ENCODE measurements at places on chromosomes 6 and 20.

- no peak for DNase-seq
Observed at GRCh38 chr6:39100358-39100757, 14.6 kb downstream of the SAYSD1 start.

- no peak for DNase-seq
Observed at GRCh38 chr6:30077218-30077617, 1.6 kb upstream of the RNF39 start.

- no peak for DNase-seq
Observed at GRCh38 chr6:45480752-45481415, 103.2 kb upstream of the SUPT3H start.

GRCh38 chr6:37866590-37867507 lies 47.3 kb downstream of the ZFAND3 start:
- no peak for DNase-seq

DNA sequence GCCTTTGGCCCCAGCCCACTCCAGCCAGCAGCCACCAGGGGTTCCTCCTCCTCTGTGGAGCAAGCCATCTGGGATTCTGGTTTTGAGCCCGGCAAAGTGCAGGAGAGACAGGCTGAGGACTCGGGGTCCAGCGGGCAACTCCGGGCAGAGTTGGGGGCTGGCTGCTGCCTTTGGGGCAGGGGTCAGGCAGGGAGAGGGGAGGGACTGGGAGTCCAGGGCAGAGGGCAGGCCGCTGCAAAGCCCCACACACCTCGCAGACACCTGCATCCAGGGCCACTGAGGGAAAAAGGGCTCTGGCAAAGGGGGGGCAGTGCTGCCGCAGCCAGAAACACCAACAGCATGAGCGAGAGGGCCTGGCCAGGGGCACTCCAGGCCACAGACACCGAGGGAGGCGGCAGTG lies 8.8 kb downstream of the BIRC7 start:
- DNase-seq: no peak

DNA sequence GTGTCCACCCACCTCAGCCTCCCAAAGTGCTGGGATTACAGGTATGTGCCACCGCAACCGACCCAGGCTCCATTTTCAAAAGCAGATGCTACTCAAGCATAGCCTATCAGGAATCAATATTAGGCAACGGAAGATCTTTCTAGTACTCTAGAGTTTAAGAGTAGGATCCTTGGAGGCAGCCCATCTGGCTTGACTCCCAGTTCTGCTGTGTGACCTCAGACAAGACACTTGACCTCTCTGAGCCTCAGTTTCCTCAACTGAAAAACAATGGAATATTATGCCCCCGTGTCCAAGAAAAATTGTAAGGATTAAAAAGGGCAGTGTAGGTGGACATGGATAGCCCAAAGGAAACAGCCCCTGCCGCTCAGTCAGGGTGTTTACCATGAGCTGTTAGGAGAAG lies 14.5 kb downstream of the ADA start:
- no peak for DNase-seq

DNA sequence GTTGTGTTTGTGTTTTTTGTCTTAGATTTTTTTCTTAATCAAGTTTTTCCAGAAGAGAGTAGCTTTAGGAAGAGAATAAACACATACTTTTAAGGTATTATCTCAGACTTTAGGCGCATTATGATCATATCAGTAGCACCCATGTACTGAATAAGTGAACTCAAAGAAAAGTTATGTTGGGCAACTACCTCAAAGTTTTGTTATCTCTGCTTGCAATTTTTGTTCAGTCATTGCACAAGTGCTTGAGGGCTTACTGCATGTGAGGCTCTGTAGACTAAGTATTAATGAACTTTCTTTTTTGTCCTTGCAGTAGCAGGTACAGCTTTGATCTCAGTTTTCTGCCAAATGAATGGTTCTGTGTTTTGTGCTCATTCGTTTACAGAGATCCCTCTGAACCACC lies 189.0 kb downstream of the SLC16A10 start:
- no peak for DNase-seq

DNA sequence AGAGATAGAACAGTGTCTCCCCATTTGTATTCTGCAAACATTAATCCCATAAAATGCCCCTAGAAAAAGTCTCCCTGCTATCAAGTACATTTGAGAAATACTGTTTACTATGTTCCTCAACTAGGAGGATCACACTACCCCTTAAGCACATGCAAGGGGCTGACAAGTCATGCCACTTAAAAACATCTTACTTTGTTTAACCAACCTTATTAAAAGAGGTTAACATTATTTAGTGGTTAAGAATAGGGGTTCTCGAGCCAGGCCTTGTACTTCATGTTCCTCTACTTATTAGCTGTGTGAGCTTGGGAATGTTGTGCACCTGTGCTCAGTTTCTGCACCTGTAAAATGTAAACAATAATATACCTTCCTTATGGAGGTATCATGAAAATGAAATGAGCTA lies 113.7 kb downstream of the UBE3D start:
- no peak for DNase-seq

GRCh38 chr20:60036746-60037499 lies 78.7 kb downstream of the CDH26 start:
- DNase-seq: no peak

DNA sequence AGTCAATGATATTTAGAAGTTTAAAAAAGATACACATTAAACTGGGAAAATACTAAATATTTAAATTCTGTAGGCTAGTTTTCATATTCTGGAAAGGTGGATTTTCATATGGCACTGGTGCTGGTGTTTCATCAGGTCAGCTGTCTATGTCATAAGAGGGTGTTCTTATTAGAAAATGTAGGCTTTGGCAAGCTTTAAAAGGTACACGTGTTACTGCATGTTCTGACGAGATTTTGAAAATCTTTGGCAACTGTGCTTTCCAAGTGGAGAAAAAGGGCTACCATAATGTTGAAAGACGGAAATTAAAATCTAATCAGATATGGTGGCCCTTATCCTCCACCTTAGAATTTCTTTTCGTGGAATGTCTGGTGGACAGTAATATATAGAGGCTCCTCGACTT lies 30.0 kb downstream of the SLC22A3 start:
- DNase-seq: no peak

DNA sequence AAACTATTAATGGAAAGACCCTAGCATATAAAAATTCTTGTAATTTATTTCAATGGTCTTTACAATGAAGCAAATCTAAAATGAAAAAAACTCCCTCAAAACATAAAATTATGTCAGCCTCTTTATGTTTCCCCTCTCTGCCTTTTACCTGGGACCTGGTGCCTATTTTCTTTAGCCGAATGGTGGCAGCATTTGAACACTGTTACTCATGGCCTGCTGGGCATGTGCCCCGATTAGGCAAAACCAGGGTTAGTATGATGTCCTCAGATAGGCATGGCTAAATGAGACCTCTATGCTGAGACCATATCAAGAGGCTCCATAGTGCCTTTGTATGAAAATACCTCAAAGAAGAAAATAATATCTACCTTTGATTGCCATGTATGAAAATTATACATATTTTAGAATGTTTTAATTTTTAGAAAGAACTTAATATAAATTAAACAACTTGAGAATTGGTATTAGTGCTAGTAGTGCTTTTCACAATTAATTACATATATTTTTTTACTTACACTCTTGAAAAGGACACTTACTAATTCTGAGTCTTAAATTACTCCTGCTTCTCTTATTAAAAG lies 22.5 kb upstream of the C6orf58 start:
- no peak for DNase-seq

DNA sequence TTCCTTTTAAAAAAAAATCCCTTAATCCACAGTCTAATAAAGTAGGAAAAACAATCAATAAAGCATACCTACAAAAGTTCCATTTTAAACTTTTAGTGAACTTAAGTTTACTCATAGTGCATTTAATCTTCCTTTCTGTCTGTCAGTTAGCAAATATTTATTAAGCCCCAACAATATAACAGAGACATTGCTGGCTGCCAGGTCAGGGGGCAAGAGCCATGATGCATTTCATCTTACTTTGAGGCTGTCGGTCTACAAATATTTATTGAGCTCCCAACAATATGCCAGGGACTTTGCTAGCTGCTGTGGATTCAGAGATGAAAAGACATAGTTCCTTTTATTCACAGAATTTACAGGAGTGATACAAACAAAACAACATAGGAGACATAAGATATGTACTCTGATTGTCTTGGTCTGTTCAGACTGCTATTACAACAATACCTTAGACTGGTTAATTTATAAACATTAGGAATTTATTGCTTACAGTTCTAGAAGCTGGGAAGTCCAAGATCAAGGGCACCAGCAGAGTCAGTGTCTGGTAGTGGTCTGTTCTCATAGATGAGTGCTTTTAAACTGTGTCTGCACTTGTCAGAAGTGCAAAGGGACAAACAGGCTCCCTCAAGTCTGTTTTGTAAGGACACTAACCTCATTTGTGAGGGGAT lies 118.6 kb downstream of the PLCB1 start:
- DNase-seq: no peak

DNA sequence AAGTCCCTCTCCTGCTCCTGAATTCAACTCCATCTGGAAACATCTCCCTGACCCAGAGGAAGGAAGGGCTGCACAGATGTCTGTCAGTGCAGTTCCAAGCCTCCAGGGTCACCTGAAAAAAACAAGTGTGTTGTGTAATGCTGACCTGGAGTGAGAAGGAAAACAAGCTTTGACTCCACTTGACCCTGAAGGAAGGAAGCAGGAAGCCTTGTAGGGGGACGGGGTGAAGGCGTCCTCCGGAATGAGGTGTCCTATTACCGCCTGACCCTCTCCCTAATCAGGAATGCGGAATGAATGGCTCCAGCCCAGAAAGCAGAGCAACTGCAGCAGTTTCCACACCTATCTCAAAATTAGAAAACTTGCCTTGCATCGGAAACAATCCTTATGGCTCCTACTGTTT lies 13.9 kb upstream of the ADGRF5 start:
- no peak for DNase-seq

GRCh38 chr6:139390447-139390846 lies 16.0 kb upstream of the CITED2 start:
- DNase-seq: no peak

DNA sequence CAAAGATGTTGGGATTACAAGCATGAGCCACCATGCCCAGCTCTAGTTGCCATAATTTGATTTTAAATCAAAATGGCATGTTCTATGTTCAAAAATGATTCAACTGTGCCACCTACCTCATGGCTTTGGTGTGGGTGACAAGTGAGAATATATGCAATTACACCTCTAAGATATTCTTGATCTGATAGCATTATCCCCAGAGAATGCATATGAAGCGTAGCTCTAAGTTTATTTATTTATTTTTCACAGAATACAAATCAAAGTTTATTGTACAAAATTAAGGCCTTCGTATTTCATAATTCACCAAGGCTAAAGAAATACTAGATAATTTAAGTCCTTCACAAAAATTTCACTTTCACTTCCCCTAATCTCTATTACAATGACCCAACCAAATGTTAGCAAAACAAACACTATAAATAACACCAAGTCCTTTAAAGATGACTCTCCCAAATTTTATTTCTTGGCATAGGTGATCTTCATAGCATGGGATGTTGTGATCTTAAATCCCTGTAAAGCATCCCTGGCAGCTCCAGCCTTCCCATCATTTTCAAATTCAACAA lies 205.9 kb upstream of the TAB2 start:
- no peak for DNase-seq

DNA sequence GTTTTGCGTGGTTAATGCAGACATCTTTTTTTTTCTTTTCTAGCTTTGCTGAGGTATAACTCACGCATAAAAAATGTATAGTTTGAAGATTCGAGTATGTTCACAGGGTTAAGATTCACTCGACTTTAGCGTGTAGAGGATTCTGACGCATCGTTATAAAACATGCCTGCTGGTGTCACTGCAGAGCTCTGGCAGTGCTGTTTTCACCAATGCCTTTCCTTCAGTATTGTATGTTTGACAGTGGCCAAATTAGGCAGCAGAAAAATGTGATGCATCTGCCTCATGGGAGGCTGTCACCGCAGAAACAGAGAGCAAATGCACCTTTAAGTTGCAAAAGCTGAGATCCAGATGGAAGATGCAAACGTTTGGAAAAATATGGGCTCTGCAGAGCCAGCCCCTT lies 18.0 kb upstream of the SIRPB2 start:
- DNase-seq: peak; percentile 31

- no peak for DNase-seq
Observed at GRCh38 chr20:11111191-11111590, 437.4 kb upstream of the JAG1 start.

DNA sequence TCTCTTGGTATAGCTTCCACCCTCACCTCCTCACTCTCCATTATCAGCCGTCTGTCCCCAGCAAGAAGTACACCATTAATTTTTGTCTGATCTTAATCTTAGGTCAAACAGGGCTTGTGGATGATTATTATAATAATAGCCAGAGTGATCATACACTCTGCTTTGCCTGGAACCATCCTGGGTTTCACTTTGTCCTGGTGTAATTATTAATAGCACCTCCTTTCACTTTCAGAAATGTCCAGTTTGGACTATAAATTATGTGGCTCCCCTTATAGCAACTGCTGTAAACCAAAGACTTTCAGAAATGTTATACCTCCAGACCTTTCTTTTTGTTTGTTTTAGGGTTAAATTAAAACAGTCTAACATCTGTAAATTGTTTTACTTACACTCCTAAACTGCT lies 951 bp upstream of the TRIM31 start:
- DNase-seq: no peak

- DNase-seq: no peak
Observed at GRCh38 chr20:17534077-17534476, 2.9 kb upstream of the BFSP1 start.

DNA sequence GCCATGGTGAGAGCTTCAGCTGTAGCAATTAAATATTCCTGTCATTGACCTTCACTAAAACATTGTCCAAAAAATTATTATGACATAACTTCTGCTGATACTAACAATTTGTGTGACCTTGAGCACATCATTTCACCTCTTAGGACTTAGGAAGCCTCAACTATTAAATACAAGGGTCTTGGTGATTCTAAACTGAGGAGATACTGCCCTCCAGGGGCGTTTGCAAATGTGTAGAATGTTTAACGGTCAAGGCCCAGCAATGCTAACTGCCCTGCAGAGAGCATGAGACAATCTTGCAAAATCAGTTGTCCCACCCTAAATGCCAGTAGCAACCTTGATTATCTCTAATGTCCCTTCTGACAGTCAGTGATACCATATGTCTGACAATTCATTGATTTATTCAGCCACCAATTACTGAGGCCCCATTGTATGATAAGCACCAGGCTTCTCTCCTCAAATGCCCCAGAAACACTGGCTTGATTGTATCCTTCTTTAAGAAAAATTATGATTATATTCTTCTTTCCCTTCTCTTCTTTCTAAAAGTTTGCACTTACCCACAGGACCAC lies 284.1 kb upstream of the PLN start:
- no peak for DNase-seq

GRCh38 chr20:25273046-25273445 lies 25.2 kb downstream of the PYGB start:
- DNase-seq: no peak

DNA sequence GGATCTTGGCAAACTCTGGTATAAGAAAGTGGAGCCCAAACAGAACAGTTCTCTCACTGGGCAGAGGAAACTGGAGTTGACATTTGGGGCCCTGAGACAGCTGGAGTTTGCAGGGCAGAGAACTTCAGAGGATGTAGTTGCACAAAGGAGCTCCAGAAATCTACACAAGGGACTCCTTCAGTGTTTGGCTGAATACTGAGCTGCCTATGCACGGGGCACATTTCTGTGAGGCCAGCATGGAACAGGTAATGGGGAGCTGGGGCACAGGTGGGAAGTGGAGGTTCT lies 169.3 kb downstream of the ANKRD60 start:
- no peak for DNase-seq

GRCh38 chr6:28960846-28961500 lies 37.2 kb upstream of the TRIM27 start:
- no peak for DNase-seq

GRCh38 chr20:51542571-51543421 lies at the start of gene NFATC2:
TSS of gene NFATC2 (minus strand) at chr20:51542719. CDS start at chr20:51542499, 220 bp downstream.
- DNase-seq: no peak

- DNase-seq: no peak
Observed at GRCh38 chr20:1779567-1779966, 115.6 kb upstream of the SIRPA start.

Measured in stimulated activated CD4-positive, alpha-beta T cell treated with anti-CD3 and anti-CD28 coated beads, Interleukin-1b, Interleukin-23, amount 100 ng/mL, for 48 hours (primary cell).